ENCODE measurements at places on chromosomes 7 and 10.
A peak's percentile ranks its signal among the peaks of the same experiment; 100 is the strongest.

- no peak for DNase-seq
Measured at GRCh38 chr10:133257489-133258065, 19.1 kb downstream of the ADAM8 start.

DNA sequence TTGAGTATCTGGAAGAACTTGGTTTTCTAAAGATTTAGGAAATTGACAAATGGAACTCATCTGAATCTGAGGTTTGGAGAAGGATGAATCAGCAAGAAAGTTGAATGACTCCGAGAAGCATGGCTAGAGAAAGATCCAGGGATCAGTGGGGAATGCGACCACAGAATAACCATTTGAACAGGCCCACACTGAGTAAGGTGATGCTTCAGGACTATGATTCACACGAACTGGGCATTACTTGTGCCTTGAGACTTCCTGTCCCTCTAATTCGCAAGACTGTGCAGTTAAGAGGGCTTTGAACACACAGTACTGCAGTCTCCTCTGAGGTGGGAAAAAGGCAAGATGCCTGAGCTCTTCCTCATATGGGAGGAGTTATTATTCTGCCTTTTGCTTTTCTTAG lies 395.5 kb upstream of the POM121L12 start:
- no peak for DNase-seq

GRCh38 chr7:1538544-1539180 lies 8.2 kb downstream of the MAFK start:
- DNase-seq: no peak

DNA sequence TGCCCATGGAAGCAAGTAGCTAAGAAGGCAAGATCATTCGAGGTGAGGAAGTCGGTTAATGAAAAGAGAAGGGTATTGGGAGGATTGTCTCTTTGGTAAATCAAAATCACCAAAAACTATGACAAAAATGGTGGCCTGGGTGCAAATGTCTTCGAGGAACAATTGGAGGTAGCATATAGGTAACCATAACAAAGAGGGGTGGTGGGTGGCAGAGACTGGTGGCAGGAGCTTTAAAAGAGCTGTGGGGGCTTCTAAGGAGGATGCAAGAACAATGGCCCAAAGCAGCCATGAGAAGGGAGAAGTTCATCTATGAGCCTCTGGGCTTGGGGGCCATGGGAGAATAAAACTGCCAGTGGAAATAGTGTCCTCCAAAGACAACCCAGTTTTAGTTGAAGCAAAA lies 172.2 kb upstream of the PDE1C start:
- DNase-seq: no peak

DNA sequence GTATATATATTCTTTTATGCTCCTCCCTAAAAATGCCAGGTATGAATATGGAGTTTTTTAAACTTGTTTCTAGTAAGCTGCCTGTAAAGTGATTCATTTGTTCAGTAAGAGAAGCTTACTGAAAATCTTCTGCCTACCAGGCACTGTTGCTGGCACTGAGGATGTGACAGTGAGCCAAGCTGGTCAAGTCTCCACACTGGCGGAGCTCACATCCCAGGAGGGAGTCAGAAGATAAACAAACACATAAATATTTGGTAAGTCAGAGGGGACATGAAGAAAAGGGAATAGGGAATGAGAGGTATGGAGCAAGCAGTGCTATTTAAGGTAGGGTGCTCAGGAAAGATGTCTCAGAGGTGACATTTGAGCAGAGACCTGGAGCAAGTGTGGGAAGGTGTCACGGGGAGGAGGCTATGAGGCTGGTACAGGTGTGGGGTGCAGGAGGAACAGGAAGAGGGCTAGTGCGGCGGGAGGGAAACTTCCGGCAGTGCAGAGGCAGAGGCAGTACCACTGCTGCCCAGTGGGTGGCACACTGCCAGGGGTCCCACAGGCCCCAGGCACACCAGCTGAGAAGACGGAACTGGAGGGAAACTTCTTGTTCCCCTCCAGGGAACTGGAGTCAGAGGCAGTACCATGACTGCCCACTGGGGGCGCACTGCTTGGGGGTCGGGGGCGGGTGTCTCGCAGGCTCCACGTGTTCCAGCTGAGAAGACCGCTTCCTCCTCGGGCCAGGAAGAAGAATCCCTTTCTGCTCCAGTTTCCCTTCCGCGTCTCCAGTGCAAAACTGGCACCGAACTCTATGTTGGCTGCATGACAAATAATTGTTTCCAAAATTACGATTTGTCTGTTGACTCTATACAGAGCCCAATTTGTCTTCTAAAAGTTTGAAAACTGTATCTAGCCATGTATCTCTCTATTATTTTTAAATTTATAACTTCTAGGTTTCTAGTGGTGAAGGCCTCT lies 161.0 kb downstream of the TEX36 start:
- peak; percentile 20 for DNase-seq

DNA sequence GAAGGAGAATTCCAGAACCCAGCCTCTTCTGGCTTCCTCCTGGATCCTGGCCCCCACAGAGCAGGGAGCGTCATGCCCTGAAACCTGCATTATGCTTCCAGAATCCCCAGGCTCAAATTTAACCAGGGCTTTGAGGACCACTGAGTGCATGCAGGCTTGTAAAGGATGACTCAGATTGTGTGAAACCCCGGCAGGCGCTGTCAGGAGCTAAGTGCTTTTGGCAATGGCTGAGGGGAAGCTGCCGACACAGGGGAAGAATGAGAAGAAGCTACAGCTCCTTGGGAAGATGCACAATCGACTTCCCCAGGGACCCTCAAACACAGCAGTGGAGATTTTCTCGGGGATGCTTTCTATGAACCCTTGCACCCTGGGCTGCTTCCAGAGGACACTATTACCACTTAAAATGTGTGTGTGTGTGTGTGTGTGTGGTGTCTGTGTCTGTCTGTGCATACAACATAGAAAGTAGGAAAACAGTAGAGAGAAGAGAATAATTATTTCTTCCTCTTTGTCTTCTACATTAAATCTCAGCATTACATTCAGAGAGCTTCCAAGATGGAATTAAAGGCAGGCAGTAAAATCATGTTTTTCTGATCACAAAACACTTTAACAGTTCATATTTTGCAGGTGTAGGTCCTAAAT lies 183.5 kb upstream of the INHBA start:
- no peak for DNase-seq
